Stimulated activated CD4-positive, alpha-beta T cell treated with anti-CD3 and anti-CD28 coated beads, Interleukin-4, amount 100 ng/mL, for 24 hours (primary cell): ENCODE measurements at places on chromosomes 3 and 15.

- peak; percentile 75 for DNase-seq
Observed at GRCh38 chr15:59299929-59300617, 72.6 kb downstream of the MYO1E start.

GRCh38 chr15:34644851-34645250 lies 61.4 kb upstream of the GOLGA8B start:
- no peak for DNase-seq

DNA sequence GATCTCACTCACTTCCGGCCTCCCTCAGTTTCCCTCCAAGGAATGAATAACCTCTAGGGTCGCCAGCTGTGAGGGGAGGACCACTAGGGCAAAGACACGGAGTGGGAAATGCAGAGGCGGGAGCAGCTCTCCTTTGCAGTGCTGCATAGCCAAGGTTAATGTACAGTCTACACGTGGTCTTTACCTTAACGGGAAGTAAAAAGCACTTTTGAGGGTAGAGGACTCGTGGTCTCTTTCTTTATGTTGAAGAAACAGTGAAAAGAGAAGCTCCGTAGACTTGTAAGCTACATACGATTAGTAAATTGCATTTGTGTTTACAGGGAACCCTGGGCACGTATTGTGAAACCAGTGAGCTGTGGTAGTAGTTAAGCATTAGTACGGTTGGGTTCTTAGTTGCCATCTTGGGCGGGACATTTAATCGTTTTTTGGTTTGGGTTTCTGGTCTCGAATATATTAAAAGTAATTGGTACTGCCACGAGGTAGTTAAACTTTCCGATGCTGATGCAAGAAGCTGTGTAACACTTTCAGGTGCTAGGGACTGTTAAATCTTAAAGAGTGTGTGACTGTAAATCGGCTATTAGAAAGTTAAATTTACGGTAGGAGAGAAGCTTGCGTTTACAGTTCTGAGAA lies 828 bp downstream of the U2SURP start:
- peak; percentile 19 for DNase-seq

- DNase-seq, result no peak
Observed at GRCh38 chr15:29207758-29208108, 61.9 kb downstream of the NSMCE3 start.

- DNase-seq, result no peak
Observed at GRCh38 chr15:77606142-77607034, 26.3 kb downstream of the LINGO1 start.

GRCh38 chr3:154971771-154972326 lies 108.3 kb upstream of the MME start:
- DNase-seq, result no peak

DNA sequence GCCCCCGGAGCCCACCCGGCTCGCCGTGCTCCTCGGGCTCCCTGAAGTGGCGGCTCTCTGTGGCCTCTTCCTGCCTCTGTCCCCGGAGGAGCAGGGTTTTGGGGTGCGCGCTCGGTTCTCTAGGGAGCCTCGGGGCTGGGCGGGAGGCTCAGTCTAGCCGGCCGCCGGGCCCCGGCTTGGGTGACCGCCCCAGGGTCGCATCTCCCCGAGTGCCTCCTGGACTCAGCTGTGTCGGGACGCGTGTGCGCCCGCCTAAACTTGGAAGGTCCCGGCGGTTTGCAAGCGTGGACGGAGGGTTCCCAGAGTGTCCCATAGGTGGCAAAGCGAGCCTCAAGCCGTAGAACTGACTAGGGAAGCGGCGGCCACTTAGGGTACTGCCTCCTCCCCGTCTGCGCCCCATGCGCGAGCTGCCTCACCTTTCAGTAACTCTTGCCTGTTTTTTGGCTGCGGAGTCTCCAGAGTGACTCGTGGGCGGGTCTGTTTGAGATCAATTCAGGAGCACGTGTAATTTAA lies 601 bp downstream of the ACTL6A start:
- DNase-seq, result peak; percentile 77

- no peak for DNase-seq
Observed at GRCh38 chr15:25062551-25063430, 108.0 kb downstream of the SNRPN start.

DNA sequence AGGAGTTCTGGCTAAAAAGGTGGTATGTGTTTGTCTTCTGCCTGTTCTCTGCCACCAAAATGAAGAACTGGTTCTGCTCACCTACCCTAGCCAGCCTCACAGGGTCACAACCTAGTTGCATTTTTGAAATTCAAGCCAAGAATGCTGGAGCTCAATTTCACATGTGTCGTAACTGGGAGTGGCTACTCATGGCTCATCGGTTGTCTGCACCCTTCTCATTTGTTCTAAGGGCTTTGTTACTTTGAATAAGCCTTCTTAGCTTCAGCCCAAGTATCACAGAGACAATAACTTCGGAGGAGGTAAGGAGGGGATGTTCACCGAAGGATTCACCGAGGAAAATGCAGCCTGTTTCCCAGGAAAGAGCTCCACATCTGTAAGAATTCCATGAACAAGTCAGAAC lies 134.3 kb upstream of the RARB start:
- no peak for DNase-seq

DNA sequence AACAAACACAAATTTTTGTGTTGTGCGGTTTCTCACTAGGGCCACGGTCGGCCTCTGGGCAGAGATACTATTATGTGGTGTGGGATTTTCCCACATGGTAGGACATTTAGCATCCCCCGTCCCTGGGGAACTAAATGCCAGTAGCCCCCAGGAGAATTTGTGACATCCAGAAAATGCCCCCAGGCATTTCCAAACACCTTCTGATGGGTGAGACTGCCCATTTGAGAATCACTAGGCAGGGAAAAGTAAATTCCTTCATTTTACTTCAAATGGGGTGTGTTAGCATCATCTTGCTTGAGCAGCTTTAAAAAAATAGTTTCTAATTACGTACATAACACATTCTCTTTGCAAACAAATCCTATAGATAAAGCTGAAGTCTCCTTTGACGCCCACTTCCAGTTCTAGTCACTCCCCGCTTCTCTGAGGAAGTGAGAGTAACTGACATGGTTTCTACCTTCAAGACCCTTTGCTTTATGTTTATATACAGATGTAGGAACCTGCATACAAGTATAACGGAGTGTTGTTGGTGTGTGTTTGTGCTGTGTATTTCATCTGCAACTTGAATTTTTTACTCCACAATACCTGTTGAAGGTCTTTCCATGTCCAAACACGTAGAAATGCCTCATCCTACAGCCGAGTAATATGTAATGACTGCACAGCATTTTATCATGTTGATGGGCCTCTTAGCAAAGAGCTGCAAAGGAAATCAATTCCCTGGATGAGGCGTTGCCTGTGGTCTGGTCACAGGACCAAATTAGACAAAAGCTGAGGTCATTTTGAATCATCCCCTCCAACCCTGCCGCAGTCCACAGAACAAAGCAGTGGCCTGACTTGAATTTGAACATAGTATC lies 31.4 kb upstream of the ZBTB38 start:
- no peak for DNase-seq
